ENCODE measurements at places on chromosomes 11 and 22.

DNA sequence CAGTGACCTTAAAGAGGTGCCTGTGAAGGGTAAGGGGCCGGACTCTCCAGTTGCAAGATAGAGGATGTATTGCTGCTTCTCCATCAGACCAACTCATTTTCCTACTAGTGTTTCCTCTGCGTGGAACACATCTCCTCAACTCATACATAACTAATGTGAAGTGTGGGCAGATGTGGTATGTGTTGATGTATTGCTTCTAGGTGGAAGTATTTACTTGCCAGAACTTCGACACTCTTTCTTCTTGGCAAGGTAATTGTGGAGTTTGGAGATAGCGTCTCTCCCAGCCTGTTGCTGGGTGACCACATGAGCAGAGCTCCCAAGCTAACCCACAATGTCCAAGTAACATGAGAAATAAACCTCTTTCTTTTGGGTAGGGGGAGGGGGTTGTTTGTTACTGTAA, 456.9 kb downstream of the DYNC2H1 start:
- DNase-seq = no peak

DNA sequence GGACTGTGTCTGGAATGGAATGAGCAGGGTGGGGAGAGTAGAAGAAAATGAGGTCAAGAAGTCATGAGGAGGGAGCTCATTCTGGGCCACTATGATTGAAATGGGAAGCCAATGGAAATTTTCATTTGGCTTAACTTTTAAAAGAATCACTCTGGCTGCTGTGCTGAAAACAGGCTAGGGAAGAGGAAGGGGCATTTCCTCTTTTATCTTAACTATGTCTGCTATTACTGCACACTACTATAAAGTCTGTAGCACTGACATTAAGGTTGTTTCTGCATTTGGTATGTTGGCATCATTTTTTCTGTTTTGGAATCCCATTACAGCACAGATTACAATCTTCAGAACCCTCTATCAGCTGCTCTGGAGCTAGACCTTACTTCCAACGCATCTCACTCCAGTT, 8.2 kb downstream of the PATL1 start:
- DNase-seq = no peak

DNA sequence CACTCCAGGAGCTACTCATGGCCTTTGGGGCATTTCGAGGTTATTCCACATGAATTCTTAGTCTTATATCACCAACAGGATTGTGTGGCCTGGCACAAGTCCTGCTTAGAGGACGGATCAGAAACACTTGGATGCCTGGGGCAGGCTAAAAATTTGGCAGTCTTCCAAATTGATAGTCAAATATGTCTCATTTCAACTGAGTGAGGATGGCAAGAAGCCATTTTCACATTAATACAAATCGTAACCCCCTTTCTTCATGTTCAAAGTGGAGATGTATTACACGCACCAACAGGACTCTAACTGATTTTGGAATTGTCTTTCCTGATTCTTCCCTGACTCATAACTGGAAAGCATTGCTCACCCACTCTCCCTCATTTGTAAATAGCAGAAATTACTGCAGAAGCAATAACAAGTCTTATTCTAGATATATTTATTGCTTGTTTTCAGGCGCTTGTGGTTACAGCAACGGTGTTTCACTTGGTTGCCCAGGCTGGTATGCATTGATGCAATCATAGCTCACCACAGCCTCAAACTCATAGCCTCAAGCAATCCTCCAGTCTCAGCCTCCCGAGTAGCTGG, 10.3 kb upstream of the CCDC86 start:
- no peak for DNase-seq

GRCh38 chr11:13550761-13551160, 55.0 kb upstream of the PTH start:
- no peak for DNase-seq

GRCh38 chr11:43686207-43686606, 5.7 kb downstream of the HSD17B12 start:
- no peak for DNase-seq

- peak; percentile 65 for DNase-seq
These were observed 20.8 kb upstream of the PICALM start for GRCh38 chr11:86089659-86090058.

- no peak for DNase-seq
These were observed 41.0 kb upstream of the BMAL1 start for GRCh38 chr11:13236626-13237025.

DNA sequence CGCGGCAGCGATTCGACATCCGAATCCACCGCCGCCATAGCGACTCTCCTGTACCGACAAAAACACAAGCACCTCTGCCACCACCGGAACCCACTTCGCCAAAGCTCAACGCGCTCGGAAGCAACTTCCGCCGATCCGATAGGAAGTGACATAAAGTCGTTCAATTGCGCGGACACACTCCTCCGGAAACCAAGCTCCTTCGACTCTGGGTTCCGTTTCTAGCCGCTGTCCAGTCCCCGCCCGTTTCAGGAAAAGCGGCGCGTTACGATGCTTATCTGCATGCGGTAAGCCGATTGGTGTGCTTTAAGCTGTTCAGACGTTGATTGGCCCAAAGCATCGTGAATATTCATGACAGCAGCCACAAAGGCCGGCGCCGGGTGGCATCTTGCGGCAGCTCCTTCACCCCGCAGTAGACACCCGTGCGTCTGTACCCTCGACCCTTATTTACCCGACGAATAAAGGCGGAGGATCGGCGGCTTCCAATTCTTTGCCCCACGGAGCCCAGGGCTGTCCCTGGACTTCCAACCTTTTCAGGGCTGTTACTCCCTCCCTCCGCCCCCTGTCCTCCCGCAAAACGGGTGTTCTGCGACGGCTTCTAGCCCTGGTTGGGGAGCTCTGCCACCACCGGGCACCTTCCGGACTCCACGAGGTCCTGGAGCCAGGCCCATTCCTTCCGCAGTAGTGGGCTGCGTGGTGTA, at the start of gene TUT1:
Gene TUT1 (minus strand): TSS at position 76 of the 698 bp plus-strand sequence. CDS start 38 bp downstream, at position 38.
- peak; percentile 99 for DNase-seq

- peak; percentile 43 for DNase-seq
These were observed 10.4 kb upstream of the SLCO2B1 start for GRCh38 chr11:75140269-75141138.

DNA sequence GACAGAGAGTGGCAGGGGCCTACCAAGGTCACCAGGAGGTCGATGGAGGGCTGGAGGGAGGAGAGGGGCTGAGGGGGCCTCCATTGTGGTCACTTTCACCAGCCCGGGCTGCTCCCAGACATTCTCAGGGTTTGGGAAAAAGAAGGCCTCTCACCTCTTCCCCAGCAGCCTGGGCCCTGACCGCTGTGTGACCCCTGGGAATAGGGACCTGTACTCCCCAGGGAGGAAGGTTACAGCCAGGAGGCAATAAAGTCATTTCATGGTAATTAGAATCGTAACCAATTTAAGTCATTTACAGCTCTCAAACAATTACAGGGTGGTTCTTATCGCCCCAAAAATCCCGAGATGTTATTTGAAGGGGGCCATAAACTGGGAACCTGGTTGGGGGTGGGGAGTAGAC, 37.8 kb downstream of the ISX start:
- no peak for DNase-seq

GRCh38 chr11:12745787-12746186, 71.6 kb downstream of the TEAD1 start:
- DNase-seq = no peak

Data from fibroblast of pulmonary artery (primary cell).